Epithelial cell of esophagus (primary cell): ENCODE measurements at places on chromosomes 7 and 10.
A peak's percentile ranks its signal among the peaks of the same experiment; 100 is the strongest.

- no peak for DNase-seq
Measured at GRCh38 chr10:72265508-72265907, 8.2 kb upstream of the DDIT4 start.

- peak; percentile 54 for DNase-seq
Measured at GRCh38 chr7:151459726-151460473, 20.0 kb upstream of the CRYGN start.

DNA sequence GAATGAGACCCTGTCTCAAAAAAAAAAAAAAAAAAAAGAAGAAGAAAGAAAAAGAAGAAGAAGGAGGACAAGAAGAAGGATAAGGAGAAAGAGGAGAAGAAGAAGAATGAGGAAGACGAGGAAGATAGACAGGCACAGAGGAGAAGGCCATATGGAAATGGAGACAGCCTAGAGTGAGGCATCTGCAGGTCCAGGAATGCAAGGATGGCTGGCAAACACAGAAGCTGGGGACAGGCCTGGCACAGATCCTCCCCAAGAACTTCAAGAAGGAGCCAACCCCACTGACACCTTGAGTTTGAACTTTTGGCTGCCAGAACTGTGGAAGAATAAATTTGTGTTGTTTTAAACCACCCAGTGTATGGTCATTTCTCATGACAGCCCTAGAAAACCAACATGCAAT, 38.9 kb downstream of the SPOCK2 start:
- DNase-seq = no peak

- DNase-seq = no peak
Measured at GRCh38 chr10:127496035-127496434, 53.1 kb upstream of the NPS start.

DNA sequence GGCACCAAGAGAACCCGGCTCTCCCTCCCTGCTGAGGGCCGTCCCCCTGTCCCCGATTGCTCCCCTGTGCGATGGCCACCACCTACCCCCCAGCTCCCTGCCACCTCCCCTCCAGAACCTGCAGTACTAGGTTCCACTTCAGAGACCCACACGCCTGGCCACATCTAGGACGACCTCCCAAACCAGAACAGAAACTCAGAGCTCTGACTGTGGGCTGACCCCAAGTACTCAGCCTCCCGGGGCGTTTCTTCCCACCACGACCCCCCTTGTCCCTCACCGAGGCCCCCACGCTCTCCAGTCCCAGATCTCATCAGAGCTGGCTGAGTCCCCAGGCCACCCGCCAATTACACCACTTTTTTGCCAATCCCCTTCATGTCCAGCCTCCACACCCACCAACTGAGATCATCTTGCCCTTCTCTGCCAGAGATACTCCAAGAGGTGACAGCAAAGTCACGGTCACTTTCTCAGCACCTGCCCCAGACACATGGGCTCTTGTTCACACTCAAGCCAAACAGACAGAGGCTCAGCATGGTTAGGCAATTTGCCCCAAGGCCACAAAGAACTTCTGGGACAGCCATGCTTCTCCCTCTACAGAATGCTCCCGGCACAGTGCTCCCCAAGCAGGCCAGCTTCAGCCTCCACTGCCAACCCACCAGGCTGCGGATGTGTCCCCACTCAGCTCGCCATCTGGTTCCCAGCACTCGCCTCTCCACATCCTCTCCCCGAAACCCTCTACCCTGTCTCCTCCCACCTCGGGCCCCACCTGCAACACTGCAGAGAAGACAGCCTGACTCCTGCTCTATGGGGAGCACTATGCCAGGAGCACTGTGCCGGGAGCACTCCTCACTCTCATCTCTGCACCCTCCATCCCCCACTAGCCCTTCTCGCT, 4.7 kb downstream of the TMEM120A start:
- no peak for DNase-seq

- DNase-seq = no peak
Measured at GRCh38 chr10:6134099-6134823, 45.4 kb downstream of the RBM17 start.

DNA sequence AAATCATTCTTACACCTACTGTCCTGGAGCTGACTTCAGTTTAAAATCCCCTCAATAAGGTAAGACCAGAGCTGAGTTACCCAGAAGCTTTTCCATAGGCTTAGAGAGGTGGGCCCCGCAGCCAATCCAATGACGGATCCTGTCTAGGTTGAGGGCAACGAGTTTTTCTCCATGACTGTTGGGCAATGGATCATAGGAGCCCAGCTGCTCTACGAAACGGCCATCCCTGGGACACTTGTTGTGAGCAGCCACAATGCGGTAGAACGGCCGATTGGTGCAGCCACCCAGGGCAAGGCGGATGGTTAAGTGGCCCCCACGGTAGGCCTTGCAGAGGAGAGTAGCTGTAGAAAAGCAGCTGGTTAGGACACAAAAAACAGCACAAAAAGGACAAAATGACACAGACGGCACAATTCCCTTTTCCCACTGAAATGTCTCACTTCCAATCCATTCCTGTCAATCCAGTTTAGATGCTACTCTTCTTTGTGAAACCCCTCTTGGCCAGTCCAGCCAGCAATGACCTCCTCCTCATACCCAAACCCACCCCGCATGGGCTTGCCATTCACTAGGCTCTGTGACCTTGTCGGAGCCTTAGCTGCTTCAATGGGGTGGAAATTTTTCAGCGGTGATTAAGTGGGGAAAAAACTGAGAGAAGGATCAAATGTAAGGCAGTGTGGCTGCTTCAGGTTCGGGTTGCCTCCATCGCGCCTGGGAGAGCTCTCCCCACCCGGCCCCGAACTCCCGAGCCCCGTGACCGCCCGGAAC, 580 bp downstream of the MRPS16 start:
- DNase-seq = peak; percentile 37

GRCh38 chr7:24896031-24896501, 83.9 kb downstream of the OSBPL3 start:
- no peak for DNase-seq

GRCh38 chr7:1055956-1056784, 11.8 kb downstream of the GPR146 start:
- DNase-seq = peak; percentile 49

GRCh38 chr10:35552650-35553342, 52.3 kb upstream of the GJD4 start:
- no peak for DNase-seq

GRCh38 chr10:74097776-74098175, 52.9 kb downstream of the AP3M1 start:
- peak; percentile 33 for DNase-seq

DNA sequence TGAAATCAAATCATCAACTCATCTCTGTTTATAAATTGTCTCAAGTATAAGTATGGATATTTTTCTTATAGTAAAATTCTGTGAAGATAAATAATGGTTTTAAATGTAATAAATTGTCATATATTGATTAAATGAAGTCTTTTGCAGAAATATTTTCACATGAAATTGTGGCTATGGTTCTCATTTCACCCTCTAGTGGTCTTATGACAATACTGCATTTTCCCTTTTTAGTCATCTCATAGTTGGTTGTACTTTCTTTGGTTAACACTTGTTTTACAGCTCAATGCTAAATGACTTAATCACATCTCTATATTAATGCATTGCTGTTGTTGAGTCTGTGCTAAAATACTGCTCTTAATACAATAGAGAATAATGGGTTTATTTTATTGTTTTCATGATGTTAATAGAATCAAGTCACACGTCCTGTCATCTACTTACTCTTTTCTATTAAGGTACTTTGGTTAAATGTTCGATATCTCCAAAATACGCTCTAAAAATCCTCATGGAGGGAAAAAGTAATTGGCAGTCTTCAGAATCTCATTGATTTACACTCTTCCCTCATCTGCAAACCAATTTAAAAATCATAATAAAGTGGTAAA, 38.0 kb upstream of the CACNA2D1 start:
- peak; percentile 30 for DNase-seq

DNA sequence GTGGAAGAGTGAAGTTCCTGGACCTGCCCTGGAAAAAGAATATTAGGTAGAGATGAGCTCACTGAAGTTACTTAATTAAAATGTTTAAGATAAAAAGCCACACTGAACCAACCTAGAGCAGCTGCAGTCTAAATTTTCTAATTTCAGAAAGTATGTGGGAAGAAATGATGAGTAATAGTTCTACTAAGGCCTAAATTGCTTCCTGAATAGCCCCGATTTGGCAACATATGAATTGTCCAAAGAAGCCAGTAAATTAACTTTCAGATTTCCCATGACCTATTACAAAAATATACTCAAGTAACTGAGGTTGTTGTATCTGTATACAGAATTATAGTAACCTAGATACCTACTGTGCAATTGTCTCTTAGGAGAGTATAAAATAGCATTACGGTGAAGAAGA, 312.6 kb downstream of the IPMK start:
- DNase-seq = no peak

- DNase-seq = peak; percentile 79
Measured at GRCh38 chr10:110137142-110137545, 70.3 kb upstream of the MXI1 start.

- no peak for DNase-seq
Measured at GRCh38 chr10:68925489-68925888, 24.4 kb downstream of the DDX50 start.

- DNase-seq = peak; percentile 73
Measured at GRCh38 chr10:99709480-99710229, 22.3 kb downstream of the COX15 start.

DNA sequence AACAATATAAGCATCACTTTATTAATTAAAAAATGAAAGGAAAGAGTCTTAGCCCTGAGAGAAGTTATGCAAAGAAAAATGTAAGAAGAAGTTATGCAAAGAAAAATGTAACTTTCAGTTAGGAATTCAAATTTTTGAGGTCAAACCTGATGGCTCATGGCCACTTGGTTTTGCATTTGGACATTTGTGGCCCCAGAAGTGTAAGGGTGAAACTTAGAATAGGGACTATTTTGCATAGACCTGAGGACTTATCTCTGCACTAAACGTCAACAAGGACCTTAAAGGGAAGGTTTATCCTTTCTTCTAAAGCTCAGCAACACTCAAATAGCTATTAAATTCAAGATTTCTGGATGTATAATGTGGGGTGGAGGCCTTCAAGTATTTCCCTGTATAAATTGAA, 724.5 kb upstream of the POT1 start:
- DNase-seq = no peak

DNA sequence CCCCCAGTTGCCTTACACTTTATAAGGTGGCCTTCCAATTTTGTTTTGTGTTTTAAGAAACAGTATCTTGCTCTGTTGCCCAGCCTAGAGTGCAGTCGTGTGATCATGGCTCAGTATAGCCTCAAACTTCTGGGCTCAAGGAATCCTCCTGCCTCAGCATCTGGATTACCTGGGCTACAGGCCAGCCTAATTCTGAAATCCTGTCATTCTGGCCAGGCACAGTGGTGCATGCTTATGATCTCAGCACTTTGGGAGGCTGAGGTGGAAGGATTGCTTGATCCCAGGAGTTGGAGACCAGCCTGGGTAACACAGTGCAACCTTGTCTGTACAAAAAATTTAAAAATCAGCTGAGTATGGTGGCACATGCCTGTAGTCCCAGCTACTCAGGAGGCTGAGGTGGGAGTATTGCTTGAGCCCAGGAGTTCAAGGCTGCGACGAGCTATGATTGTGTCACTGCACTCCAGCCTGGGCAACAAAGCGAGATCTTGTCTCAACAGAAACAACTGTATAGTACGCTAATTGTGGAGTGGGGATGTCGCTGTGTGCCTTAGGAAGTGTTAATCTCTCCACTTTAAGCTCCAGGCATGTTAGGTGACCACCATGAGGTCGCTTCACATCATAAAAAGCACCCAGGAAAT, 24.7 kb upstream of the RBM33 start:
- DNase-seq = no peak

- no peak for DNase-seq
Measured at GRCh38 chr10:69939061-69939460, 113.6 kb upstream of the MACROH2A2 start.

GRCh38 chr7:32059289-32060011, 10.8 kb downstream of the PDE1C start:
- DNase-seq = no peak
